Activated CD4-positive, alpha-beta T cell treated with anti-CD3 and anti-CD28 coated beads, Interleukin-2, amount 50 U/mL, for 48 hours (primary cell): ENCODE measurements at places on chromosomes 4 and X.
A peak's percentile ranks its signal among the peaks of the same experiment; 100 is the strongest.

- no peak for DNase-seq
These were observed 179.6 kb downstream of the CCSER1 start for GRCh38 chr4:90306810-90307209.

DNA sequence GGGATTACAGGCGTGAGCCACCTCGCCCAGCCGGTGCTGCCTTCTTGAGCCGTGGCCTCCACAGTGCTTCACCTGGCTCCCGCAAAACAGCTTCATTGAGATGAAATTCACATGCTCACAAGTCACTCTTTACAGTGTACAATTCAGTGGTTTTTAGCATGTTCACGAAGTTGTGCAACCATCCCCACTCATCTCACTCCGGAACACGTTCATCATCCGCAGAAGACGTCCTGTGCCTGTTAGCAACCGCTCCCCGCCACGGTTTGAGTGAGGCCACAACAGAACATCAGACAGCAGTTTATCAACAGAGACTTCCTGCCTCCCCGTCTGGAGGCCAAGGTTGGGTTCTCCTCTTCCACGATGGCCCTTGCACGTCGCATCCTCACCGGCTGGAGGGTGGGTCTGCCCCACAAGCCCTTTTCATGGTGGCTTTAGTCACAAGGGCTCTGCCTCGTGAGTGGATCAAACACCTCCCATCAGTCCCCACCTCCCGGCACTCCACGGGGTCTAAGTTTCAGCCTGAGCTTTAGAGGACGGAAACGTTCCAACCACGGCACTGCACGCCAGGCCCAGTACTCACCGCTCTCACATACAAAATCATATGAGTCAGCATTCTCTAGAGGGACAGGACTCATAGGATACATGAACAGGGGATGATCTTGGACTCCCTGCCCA lies 29.6 kb upstream of the SPON2 start:
- DNase-seq = peak; percentile 82

- peak; percentile 60 for DNase-seq
These were observed 33.9 kb downstream of the CPLX1 start for GRCh38 chr4:791898-792625.

- no peak for DNase-seq
These were observed 152.0 kb downstream of the GRIA2 start for GRCh38 chr4:157372567-157372966.

DNA sequence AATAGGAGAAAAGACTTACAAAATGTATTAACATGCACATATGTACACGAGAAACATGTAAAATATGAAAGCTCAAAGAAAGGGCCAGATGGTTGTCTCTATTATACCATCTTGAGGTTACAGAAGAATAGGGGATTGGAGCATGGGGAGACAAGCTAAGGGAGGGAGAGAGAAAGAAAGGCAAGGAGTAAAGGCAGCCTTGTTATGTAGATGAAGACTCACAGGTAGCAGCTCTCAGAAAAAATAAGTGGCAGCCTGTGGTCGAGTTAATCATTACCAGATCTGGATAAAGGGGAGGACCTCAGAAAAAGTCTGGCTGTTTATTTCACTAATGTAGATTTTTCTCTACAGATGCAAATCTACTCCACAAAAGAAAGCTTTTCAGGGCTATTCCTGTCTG lies 26.6 kb upstream of the PPP1R2C start:
- DNase-seq = no peak

DNA sequence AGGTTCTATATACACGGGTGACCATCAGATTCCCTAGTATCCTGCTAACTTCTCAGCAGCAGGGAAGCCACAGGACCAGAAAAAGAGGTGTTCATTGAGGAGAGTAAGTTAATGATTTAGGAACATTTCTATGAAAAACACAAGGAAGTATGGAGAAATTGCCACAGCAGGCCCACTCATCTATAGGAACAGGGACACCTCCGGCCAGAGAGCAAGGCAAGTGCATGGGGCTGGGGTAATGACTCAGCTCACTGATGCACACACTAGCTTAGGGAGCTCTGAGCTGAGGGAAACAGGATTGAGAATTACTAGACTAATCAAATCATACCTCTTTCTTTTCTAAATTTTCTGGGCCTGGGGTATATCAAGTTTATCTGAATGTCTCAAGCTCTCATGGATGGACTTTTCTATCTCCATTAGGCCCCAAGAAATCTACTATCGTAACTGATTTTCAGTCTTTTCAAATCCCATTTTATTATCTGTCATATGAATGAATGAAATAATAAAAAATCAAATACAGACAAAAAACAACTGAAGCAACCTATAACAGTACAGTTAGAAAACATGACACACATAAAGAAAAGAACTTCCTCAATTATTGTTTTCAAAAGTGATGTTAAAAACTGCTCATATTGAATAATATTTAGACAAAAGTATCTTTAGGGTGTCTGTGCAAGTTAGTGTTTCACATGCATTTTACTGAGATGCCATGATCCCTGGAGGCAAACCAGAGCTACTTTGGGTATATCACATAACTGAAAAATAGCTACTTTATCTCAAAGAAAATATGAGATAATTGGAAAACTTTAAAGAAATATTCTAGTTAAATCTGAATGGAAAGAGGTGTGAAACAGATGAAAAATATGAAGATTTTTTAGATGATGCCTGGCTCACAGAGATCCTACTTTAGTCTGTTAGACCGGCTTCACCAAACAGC lies 89.8 kb downstream of the FBXO8 start:
- no peak for DNase-seq

GRCh38 chr4:22196551-22196950 lies 248.0 kb upstream of the KCNIP4 start:
- DNase-seq = no peak

DNA sequence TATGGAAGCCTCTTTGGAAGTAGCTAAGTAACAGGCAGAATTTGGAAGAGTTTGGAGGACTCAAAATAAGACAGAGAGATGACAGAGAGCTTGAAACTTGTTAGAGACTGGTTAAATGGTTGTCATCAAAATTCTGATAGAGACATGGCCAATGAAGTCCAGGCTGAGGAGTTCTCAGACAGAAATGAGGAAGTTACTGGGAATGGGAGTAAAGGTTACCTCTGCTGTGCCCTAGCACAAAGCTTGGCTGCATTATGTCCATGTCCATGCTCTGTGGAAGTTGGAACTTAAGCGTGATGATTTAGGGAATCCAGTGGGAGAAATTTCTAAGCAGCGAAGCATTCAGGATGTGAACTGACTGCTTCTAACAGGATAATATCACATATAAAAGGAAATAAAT lies 146.2 kb upstream of the NDST4 start:
- no peak for DNase-seq

- DNase-seq = no peak
These were observed 118.5 kb downstream of the BTC start for GRCh38 chr4:74675673-74676279.

DNA sequence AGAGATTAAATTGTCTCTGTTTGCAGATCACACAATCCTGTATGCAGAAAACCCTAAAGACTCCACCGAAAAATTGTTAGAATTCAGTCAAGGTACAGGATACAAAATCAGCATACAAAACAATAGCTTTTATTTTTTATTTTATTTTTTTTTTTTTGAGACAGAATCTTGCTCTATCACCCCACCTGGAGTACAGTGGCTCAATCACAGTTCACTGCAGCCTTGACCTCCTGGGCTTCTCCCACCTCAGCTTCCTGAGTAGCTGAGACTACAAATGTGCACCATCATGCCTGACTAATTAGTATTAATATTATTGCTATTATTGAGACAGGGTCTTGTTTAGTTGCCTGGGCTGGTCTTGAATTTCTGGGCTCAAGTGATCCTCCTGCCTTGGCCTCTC lies 8.9 kb upstream of the PLXNB3 start:
- DNase-seq = no peak

DNA sequence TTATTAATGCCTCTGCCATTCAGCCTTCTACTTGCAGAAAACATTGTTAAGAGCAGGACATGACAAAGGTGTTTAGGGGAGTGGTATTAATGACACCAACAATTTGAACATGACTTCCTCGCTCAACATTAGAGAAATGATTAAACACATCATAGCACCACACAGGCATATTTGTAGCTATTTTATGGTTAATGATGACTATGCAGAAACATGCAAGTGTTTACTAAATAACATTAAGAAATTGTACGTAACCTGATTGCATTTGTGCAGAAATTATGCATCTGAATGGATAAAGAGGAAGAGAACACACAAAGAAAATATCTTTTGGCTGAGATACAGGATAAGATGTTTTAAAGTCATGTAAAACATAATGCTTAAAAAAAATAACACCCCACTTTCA lies 323.5 kb downstream of the LDB2 start:
- no peak for DNase-seq

- no peak for DNase-seq
These were observed 48.6 kb downstream of the DCLK2 start for GRCh38 chr4:150126864-150127203.

DNA sequence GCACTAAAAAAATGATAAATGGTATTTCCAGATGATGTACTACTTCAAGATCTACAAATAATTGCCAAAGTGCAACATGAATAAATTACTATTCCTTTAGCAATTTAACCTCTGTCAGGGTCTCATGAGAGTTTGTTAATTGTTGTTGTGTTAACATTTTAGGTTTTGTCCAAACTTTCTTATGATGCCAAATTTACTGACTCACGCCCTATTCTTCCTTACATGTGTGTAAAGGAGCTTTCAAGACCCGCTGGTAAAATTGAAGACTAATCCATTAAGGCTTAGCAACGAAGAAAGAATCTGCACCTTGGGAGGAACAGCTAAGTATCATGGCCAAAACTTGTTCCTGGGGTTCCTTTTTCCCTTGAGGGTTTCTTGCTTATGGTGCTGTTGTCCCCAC lies 252.7 kb upstream of the JADE1 start:
- no peak for DNase-seq

GRCh38 chr4:156961196-156962057 lies 10.2 kb downstream of the PDGFC start:
- no peak for DNase-seq

- DNase-seq = no peak
These were observed 18.1 kb downstream of the CLTRN start for GRCh38 chrX:15646543-15646942.

DNA sequence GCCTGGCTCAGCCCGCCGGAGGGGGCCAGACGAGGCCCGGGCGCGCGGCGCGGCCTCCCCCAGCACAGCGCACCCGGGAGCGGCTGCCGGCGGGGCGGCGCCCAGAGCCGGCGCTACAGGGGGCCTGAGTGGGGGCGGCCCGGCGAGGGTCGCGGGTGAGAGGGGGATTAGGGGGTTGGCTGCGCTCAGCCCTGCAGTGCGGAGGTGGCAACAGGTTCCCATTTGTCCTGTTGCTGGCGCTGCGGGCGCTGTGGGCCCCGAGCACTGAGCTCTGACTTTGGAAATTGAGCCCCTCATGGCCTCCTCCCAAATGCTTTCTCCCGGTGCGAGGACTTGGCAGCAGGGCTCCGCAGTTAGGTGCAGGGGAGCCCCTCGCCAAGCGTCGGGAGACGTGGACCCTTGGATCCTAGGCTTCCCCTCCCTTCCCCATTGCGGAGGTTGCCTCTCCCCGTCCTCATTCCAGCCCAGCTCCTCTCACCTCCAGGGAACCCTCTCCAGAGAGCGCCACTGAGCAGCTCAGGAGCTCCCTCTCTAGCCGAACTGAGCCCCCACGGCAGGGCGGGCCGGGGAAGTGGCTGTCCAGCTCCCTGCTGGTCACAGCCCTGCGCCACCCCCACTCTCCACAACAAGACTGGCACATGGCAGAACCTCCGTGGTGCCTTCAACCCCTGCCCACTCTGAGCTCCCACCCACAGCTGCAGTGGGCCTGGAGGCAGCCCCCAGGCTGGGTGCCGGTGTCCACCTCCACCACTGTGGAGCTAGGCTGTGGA lies 2.5 kb upstream of the DUSP9 start:
- DNase-seq = no peak

DNA sequence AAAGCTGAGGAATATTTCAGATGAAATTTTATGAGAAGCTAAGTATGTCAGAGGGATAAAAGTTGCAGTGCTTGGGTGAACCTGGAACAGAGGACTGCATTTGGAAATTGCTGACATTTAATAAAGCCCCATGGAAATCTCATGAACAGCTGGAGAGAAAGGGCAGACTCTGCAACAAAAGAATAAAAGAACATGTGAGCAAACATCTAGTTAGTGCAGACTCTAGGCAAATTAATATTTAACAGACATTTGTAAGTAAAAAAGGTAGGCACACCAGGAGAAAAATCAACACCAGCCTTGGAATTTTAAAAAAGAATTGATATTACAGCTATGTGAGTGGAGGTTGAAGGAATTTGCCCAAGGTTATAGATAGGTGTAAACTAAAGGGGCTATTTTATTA lies 114.6 kb upstream of the PUDP start:
- no peak for DNase-seq

- no peak for DNase-seq
These were observed 22.4 kb downstream of the FAM53A start for GRCh38 chr4:1661695-1662094.

- no peak for DNase-seq
These were observed 410.9 kb downstream of the PDGFC start for GRCh38 chr4:156560701-156561100.

- no peak for DNase-seq
These were observed 11.2 kb upstream of the DCAF12L2 start for GRCh38 chrX:126177133-126177840.

DNA sequence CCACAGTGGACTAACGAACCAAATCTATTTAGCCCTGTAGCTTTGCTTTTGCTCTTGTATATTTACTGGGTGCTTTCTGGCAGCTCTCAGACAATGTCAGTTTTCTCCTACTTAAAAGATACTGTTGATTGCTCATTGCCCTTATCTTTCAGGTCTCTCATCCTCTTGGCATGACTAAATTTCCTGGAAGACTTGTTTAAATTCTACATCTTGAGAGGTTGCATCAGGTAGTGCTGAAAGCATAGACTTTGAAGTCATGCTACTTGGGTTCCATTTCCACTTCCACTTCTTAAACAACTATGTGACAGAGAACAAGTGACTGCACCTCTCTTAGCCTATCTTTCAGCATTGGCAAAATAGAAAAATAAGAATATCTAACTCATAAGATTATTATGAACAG lies 8.4 kb downstream of the TDO2 start:
- no peak for DNase-seq

DNA sequence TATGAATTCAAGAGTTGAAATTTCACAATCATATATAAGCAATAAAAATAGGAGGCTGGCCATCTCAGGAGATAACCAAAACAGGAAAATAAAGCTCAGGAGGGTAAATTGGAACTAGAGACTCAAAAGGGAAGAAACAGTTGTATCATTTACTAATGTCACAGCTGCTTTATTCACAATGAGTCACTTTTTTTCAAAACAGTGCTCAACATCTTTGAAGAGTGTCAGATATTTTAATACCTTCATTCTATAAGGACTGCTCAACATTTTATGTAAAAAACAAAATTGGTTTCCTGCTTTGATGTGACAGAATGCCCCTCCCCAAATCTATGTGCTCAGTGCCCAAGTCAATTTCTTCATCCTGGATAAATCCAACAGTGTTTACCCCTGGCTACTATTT lies 97.7 kb downstream of the DDX60 start:
- no peak for DNase-seq
